ENCODE measurements at places on chromosomes 11 and 22.

- DNase-seq, result no peak
Measured at GRCh38 chr11:63940786-63941185, 2.0 kb downstream of the NAA40 start.

DNA sequence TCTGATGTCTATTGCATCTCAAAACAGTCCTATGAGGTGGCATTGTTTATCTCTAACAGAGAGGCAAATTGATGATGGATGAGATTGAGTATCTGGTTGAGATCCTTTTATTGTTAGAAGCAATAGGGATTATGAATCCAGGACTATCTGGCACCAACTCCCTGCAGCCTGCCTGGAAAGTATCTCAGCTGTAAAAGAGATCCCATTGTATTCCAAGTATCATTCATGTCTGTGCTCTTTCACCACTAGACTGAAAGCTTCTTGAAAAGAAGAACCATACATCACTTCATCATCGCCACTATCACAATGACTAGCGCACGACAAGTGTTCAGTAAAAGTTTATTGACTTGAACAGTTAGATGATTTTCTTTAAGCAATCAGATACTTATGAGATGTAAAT lies 41.9 kb upstream of the PCF11 start:
- no peak for DNase-seq

DNA sequence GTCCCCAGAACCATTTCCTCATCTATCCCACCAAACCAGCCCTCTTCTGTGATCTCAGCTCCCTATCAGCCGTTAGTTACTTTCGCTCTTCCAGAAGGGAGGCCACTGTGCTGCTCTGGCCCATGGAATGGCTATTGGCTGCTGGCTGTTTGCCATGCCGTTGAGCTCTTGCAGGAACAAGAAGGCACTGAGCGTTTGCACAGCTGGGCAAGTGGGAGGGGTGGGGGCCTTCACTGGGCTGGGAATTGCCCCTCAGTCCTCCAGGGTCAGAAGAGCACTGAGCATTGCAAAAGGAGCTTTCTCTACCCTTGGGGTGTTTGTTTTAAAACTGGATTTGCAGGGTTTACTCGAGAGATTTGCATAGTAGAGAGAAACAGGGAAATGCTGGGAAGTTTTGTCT lies 129.0 kb upstream of the PARVA start:
- DNase-seq, result no peak

- DNase-seq, result no peak
Measured at GRCh38 chr11:125457814-125458343, 38.2 kb downstream of the FEZ1 start.

DNA sequence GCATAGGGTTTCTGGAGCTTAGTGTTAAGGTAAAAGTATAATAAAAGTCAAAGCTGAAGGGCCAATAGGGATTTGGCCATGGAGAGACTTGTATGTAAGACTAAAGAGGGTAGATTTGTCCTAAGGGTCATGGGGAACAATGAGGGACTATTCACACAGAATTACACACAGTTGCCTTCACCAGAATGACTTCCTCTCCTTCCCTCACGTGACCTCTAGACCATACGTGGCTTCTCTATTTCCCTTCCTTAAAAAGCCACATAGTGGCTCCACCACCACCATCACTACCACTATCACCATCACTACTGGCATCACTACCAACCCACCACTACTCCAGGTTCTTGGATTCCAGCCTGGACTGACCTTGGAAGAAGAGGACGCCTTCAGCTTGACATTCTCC lies 2.8 kb downstream of the HPX start:
- no peak for DNase-seq

DNA sequence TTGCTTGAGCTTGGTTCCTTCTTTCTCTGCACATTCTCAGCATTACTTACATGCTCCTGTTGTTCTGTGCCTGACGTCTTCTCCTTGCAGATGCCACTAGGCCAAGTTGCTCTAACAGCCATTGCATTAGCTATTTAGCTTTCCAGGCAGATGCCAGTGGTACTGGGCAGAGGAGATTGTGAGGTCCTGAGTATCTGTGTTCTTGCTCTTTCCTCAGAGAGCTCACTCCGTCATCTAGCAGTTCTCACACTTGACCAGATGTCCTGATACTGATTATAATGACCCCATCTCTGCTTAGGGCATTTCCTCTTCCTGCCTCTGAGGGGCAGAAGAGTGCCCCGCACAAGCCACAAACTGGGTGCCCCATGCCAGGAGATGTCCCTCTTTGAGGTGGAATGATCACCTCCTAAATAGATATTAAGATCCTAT lies 30.7 kb downstream of the ARHGAP1 start:
- no peak for DNase-seq

Measured in activated CD8-positive, alpha-beta memory T cell treated with anti-CD3 and anti-CD28 coated beads for 48 hours (primary cell).